ENCODE measurements at places on chromosomes 7 and 10.
A peak's percentile ranks its signal among the peaks of the same experiment; 100 is the strongest.

- DNase-seq, result peak; percentile 29
Observed at GRCh38 chr7:117259615-117260014, 63.2 kb downstream of the WNT2 start.

GRCh38 chr7:121078701-121079227 lies 90.3 kb downstream of the CPED1 start:
- DNase-seq, result no peak

GRCh38 chr10:117754770-117755658 lies 212.5 kb downstream of the EMX2 start:
- no peak for DNase-seq

GRCh38 chr7:81333004-81333403 lies 414.2 kb upstream of the SEMA3C start:
- DNase-seq, result peak; percentile 46

DNA sequence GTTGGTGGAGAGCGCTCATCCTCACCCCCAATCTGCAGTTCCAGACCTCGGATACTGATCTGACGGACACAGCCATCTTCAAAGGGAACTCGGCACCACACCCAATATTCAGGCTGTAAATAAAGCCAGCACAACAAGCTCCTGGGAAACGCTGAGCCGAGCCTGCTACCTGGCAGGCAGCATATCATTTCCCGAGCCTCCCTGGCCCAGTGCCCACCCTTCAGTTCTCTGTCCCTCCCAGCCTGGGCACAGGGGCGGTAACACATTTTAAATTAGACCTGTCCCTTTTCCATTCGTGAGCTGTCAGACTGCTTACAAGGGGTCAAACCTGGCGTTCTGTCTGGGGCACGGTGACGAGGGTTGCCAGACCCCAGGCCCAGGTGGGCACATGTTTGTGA lies 250.5 kb downstream of the ARHGAP12 start:
- no peak for DNase-seq

- DNase-seq, result no peak
Observed at GRCh38 chr7:33477719-33478480, 348.5 kb downstream of the BBS9 start.

GRCh38 chr10:128859738-128860386 lies 607.2 kb upstream of the MGMT start:
- no peak for DNase-seq

- DNase-seq, result peak; percentile 50
Observed at GRCh38 chr7:139936760-139937310, 107.8 kb downstream of the TBXAS1 start.

DNA sequence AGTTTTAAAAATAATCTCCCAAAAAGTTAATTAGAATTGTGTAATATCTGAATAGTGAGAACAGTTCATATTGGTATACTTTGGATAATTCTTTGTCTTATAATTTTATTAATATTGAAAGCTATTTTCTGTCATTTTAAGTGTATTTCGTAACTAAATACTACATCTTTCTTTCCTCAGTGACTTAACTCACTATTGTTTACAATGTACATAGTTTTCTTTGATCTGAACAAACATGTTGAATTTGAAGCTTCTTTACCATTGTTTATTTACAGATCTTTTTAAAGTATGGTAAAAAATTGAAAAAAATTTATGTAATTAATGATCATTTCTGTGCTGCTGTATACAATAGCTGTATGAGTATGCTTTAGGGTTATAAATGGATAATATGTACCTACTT lies 5.1 kb downstream of the PDCD4 start:
- no peak for DNase-seq

GRCh38 chr7:47720141-47720906 lies 138.4 kb upstream of the TNS3 start:
- no peak for DNase-seq

DNA sequence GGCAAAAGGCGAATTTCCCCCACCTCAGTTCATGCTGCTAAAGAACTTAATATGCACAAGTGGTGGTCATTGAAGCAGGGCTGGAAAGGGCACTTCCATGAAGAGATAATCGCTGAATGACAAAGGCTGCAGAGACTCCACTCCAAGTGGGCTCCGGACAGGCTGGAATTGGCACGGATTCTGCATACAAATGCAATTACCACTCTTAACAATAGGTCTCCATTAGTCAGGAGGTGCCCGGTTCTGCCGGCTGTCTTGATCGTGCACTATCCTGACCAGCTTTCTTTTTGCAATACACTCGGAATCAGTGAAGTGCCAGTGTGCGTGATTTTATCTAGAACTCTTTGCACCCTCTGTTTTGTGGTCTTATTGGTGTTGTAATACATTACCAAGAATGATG lies 49.7 kb downstream of the INSYN2A start:
- no peak for DNase-seq

DNA sequence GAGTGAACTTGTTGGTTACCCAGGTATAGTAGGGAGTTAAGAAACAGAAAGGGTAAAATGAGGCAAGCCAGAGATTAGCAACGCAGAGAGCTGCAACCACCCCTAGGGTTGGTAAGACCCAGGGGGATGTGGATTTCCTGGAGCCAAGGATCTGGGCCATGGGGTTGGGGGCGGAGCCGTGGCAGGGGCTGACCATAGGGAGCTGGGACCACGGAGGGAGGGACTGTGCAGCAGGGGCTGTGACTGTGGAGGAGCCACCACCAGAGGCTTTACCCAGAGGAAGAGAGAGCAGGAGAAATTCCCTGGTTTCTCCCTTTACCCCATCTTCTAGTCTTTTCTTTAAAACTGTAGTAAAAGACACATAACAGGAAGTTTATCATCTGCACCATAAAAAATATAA lies 58.6 kb upstream of the BAIAP2L1 start:
- DNase-seq, result no peak

- no peak for DNase-seq
Observed at GRCh38 chr10:123136806-123137642, 1.3 kb downstream of the HMX3 start.

DNA sequence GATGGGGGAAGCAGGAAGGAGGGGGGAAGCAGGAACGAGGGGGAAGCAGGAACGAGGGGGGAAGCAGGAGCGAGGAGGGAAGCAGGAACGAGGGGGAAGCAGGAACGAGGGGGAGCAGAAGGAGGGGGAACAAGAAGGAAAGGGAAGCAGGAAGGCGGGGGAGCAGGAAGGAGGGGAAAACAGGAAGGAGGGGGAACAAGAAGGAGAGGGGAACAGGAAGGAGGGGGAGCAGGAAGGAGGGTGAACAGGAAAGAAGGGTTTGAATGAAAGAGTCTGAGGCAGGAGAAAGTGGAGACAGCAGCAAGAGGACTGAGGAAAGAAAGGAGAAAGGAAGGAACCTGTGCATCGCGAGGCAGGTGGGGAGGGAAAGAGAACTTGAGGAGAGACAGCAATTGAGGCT lies 256.6 kb downstream of the PTEN start:
- no peak for DNase-seq

GRCh38 chr7:158664406-158664805 lies 40.2 kb downstream of the NCAPG2 start:
- no peak for DNase-seq

GRCh38 chr7:102454468-102454867 lies 10.2 kb downstream of the ALKBH4 start:
- DNase-seq, result no peak

GRCh38 chr7:139328375-139328774 lies 12.8 kb upstream of the FMC1 start:
- peak; percentile 86 for DNase-seq

- DNase-seq, result no peak
Observed at GRCh38 chr7:794207-794606, 38.1 kb upstream of the SUN1 start.

DNA sequence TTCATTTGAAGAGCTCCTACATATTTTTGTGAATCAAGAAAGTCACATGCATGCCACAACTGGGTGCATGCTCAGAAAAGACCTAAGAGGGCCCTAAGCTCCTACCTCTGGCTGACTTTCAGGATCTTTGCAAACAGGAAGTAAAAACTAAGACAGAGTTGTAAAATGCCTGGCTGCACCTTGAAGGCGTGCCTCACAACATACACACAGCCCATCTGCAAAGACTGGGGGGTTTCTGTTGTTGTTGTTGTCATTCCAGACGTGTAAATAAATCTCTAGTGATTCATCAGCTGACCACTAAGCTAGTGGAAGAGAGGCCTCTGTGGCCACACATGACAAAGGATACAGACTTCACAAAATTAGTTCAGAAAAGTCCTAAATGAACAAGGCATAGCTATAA lies 31.8 kb downstream of the SMURF1 start:
- no peak for DNase-seq

GRCh38 chr10:28020993-28021982 lies 22.4 kb upstream of the ODAD2 start:
- no peak for DNase-seq

DNA sequence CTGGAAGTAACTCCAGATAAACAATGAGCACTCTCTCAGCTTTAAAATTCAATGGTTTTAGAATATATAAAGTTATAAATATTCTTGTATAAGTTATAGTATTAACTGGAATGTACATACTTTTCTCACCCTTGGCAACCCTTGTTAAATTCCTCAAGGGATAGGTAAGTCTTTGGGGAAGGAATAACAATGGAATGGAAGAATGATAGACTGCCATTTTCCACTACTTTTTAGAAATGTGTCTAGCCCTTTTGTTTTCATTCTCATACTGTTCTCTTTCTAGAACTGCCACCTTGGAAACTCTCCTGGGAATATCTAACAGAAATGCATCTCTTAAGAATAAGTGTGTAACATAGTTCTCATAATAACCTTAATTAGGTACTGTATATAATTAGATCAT lies 8.3 kb downstream of the KIF5B start:
- no peak for DNase-seq

DNA sequence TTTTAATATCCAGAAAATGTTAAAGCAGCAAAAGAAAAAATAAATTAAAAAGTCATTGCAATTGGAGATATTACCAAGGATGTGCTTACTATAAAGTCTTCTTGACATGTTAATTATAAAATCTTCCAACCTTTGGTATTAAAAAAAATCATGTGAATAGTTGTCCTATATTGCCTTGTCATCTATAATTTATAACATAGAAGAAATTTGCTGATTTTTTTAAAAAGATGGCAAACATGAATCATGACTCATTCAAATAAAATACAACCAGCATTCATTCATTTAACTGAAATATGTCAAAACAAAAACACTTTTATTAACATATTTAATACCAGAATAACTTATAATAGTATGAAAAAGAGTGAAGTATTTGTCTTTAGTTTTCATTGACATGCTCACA lies 72.6 kb downstream of the MKX start:
- DNase-seq, result no peak

- no peak for DNase-seq
Observed at GRCh38 chr10:30804478-30805055, 175.0 kb upstream of the LYZL2 start.

DNA sequence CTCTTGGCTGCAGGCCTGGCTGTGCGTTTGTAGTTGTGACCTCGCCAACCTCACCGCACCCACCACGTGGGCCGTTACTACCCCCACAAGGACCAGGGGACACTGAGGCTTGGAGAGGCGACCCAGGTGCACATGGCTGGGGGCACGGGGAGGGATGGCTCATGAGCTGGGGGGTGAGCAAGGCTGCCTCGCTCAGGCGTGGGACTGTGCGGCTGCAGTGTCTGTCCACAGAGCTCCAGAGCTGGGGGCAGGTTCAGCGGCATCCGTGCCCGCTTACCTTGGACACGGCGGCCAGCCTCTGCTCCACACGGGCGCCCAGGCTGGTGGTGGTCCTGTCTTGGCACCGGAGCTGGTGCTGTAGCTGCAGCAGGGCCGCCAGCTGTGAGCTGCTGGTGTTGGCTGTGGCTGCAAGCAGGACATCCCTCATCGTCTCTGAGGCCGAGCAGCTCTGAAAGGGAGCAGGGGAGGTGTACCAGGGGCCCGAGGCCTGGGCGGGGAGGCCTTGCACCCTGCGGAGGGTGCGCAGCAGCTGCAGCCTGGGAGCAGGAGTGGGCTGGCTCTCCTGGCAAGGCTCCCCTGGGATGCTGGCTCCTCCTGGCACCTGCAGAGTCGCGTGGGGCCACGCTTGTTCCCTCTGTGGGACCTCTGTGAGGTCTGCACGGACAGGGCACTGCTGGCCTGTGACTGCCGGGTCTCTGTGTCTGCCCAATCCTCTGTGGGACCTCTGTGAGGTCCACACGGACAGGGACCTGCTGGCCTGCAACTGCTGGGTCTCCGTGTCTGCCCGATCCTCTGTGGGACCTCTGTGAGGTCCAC lies 60.0 kb upstream of the NKX6-2 start:
- DNase-seq, result no peak

DNA sequence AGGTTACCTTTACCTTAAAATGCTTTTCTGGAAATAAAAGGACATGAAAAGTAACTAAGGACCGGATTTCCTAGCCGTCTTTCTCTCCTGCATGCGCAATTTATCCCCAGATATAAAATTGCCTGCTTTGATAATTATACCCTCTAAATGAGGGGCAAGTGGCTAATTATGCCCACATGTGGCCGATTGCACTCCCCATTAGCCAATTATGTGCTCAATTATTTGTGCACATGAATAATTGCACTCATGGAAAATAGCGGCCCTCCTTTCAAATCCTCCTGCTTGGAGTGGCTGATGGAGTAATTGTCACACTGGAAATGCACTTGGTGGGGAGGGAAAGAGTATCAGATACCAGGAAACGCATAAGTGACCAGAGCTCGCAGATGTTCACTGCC lies 66.4 kb upstream of the ATRNL1 start:
- no peak for DNase-seq

GRCh38 chr10:81680359-81680758 lies 194.6 kb upstream of the NRG3 start:
- peak; percentile 1 for DNase-seq

- no peak for DNase-seq
Observed at GRCh38 chr7:17681965-17682364, 258.3 kb downstream of the SNX13 start.

DNA sequence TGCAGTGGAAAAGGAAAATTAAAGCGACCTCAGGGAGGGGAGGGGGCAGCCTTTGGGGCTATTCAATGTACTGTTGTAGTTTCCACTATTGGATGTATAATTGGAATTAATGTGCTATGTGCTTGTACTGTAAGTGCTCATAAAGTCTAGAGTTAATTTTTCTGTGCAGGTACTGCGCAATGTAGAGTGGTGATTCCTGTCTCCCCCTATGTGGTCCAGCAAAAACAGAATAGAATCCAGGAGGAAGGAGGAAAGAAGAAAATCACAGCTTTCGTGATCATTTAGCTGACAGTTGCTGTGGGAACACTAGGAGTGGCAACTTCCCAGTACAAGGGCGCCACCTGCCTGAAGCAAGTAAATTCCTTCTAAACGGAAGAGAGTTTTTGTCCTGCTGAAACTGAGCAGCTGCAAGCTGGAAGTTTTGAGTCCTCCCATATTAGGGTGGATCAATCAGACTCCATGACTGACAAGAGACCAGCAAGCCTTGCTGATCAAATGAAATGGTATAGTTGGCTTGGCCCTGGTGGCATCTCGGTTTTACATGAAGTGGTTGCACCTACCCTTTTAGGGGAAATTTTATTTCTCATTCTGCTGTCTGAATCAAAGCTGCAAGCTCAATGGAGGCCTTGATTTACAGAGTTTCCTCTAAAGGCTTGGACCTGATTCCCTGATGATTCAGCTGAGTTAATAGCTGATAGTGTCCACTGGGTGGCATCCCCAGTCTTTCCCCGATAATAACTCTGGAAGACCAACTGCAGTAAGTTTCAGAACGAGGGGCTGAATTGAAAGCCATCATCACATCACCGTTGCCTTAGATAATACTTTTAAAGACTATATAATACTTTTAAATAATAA lies 299.8 kb downstream of the HGF start:
- peak; percentile 54 for DNase-seq

GRCh38 chr7:90474284-90475210 lies 5.1 kb downstream of the PTTG1IP2 start:
- peak; percentile 99 for DNase-seq

Measured in bronchial epithelial cell (primary cell).